Endothelial cell of umbilical vein (primary cell): ENCODE measurements at places on chromosomes 5 and 9. TPM values are rescaled to one million over a fixed set of nuclear protein-coding genes. Genes with fewer than 3 reads are reported as not detected.

- no peak for DNase-seq
Observed at GRCh38 chr5:402615-403359, 40.2 kb upstream of the EXOC3 start.

- DNase-seq = no peak
Observed at GRCh38 chr9:137671721-137672120, 52.9 kb downstream of the EHMT1 start.

DNA sequence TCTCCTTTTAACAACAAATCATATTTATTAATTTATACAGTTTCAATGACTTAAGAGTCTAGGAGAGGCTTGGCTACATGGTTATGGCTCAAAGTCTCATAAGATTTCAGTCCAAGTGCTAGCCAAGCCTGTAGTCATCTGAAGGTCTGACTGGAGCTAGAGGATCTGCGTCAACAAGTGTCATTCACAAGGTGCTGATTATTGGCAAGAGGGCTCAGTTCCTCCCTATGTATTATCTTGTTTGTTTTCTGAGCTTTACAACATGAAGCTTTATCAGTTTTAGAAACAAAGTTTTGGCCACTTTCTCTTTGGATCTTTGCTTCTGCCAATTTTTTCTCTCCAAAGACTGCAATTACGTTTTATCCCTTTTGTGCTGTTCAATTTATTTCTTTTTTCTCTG is 94.7 kb downstream of the RICTOR start:
- no peak for DNase-seq

DNA sequence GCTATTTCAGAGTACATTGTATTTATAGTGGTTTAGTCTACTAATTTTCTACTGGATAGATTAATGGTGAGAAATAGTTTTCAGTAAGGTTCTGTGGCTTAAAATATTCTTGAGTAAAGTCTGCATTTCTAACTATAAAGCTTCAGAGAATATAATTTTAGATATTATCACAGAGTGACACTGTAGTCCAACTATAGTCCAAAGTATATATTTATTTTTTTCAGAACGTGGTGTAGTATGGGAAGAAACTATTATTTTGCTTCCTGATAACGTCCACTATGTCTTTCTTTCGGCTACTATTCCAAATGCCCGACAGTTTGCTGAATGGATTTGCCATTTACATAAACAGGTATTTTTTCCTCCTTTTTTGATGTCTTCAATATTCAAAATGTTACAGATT is 35.3 kb downstream of the MTREX start:
- DNase-seq = no peak

Gene BARHL1
- not detected in 2 replicates for polyA plus RNA-seq
